HFFc6 (cell line): ENCODE measurements at places on chromosomes 11 and 22. TPM values are rescaled to one million over a fixed set of nuclear protein-coding genes. Genes with fewer than 3 reads are reported as not detected.

The SMC1B gene
- not detected in 3 replicates for total RNA-seq

The ZNF280B gene
- total RNA-seq = 0.15 to 0.33 TPM (median 0.23 TPM) in 3 replicates

The TMEM109 gene
- total RNA-seq = 71.8 and 92.7 TPM in 2 replicates

The UBQLN3 gene
- not detected in 3 replicates for total RNA-seq

- no peaks in the 10 kb centered on the region for H3K4me1 ChIP-seq
- H3K36me3 ChIP-seq = peaks cover 6% of the 10 kb centered on the region; the same call in 1 of the 2 replicates
- H3K4me3 ChIP-seq = no peak overlapping the region
- H3K27me3 ChIP-seq = no peaks in the 10 kb centered on the region; the same call in 1 of the 2 replicates
- H3K27ac ChIP-seq = no peak overlapping the region
These were observed 42.4 kb upstream of the RCE1 start for GRCh38 chr11:66800720-66801428.

DNA sequence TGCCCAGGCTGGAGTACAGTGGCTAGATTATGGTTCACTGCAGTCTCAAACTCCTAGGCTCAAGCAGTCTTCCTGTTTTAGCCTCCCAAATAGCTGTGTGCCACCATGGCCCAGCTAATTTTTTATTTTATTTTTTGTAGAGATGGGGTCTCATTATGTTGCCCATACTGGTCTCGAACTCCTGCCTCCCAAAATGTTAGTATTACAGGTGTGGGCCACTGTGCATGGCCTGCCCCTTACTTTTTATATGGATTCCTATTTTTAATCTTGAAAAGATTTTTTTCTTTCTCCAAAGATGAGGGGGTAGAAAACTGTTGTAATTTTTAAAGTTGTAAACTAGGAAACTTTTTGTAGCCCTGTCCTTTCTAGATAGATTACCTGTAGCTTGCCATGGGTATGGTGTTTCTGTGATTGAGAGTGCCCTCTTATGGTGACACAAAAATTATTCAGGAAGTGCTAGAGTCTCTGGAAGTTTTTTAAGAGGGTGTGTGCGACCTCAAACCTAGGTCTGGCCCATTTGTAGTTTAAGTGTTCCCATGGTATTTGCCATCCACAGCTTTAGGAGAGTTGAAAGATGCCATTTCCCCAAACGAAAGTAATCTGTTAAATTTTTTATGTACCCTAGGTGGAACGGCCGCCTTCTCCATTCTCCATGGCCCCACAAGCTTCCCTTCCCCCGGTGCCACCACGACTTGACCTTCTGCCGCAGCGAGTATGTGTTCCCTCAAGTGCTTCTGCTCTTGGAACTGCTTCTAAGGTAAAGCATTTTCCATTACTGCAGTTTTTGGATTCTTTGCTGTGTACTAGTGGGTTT is 32.4 kb downstream of the MCAM start:
- peak overlapping the region; percentile 8; the same call in 1 of the 2 replicates for H3K27ac ChIP-seq
- 0 out of 2 replicates have a peak, but pooled peaks cover 7% of the 10 kb centered on the region for H3K4me1 ChIP-seq
- peaks cover 3% of the 10 kb centered on the region for H3K27me3 ChIP-seq
- H3K4me3 ChIP-seq = no peak overlapping the region

- peaks cover 13% of the 10 kb centered on the region for H3K27me3 ChIP-seq
- no peak overlapping the region for H3K4me3 ChIP-seq
- DNase-seq = no peak
- no peak overlapping the region for H3K27ac ChIP-seq
These were observed 22.1 kb downstream of the MTFP1 start for GRCh38 chr22:30447656-30448055.

DNA sequence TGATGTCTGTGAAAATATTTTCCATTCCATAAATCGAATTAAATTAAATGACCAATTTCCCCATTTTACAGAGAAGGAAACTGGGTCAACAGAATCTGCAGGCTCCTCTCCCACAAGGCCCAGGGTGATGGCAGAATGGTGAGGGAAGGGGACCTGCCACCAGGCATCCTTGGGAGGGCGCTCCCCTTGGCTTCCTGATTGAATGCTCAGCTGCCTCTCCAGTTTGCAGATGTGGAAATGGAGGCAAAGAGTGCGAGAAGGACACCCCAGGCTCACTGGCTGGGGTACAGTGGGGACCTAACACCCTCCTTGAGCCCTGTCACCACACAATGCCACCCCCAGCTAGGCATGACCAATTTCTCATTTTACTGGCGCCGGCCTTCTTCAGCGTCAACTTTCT is 28.5 kb upstream of the CSNK1E start:
- no peak for DNase-seq
- no peaks in the 10 kb centered on the region for H3K36me3 ChIP-seq
- H3K27ac ChIP-seq = no peak overlapping the region
- H3K4me1 ChIP-seq = peaks cover 14% of the 10 kb centered on the region

DNA sequence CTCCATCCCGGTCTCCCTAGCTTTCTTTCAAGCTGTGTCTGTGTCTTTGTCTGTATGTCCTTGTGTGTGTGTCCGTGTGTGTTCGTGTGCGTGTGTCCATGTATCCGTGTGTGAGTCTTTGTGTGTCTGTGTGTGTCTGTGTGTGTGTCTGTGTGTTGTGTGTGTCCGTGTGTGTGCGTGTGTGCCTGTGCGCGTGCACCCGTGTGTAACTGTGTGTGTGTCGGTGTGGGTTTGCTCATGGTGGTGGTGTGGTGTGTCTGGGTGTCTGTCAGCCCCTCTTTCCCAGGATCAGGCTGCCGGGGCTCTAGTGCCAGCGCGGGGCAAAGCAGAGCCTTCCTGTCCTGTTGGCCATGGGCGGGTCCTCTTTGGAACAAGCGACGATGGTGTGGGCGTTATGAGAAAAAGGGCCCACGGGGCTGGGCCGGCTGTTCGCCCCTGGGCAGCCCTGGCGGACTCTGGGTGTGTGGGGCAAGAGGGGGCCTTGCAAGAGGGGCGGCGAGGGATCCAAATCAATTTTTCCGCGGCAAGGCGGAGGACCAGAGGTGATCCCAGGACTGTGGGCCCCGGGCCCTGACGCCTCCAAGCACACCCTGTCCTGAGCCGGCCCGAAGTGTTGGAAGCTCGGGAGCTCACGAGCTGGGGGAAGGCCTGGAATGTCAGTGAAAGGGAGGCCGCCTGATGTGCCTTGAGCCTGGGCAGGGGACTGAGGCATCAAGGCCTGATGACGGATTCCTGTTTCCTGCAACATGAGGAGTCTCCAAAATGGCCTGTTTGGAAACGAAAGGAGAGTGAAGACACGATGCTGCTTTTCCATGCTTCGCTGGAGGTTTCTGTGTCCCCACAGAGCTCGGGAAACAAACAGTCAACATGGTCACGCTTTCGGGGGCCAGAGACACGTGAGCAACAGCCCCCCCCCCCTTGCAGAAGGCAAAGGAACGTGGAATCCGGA is 3929.2 kb upstream of the OR11H1 start:
- peaks cover 5% of the 10 kb centered on the region for H3K36me3 ChIP-seq
- DNase-seq = no peak
- no peak overlapping the region for H3K27ac ChIP-seq
- H3K4me1 ChIP-seq = no peaks in the 10 kb centered on the region
- H3K27me3 ChIP-seq = peaks cover 3% of the 10 kb centered on the region

- DNase-seq = no peak
- H3K27ac ChIP-seq = no peak overlapping the region
- peaks cover 7% of the 10 kb centered on the region; the same call in 1 of the 2 replicates for H3K4me1 ChIP-seq
- peaks cover 6% of the 10 kb centered on the region for H3K36me3 ChIP-seq
- no peak overlapping the region for H3K4me3 ChIP-seq
- no peaks in the 10 kb centered on the region; the same call in 1 of the 2 replicates for H3K27me3 ChIP-seq
These were observed 127.7 kb downstream of the CRYBB2 start for GRCh38 chr22:25346859-25347751.

DNA sequence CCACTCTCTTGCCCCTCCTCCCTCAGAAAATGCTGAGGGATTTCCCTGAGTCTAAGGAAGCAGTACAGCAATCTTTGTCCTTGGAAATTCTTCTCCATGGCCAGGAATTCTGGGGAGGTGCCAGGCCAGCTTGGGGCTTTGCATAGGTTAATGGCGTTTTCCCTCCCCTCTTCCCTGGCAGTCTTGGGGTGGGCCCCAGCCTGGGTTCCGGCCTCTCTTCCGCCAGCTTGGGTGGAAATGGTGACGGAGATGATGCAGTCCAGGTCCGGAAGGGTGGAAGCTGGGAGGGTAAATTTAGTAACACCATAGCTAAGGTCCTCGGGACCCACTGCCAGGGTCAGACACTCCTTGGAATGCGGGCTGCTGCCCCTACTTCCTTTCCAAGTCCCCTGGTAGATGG is 5.0 kb downstream of the PHLDB1 start:
- H3K36me3 ChIP-seq = peaks cover 21% of the 10 kb centered on the region
- H3K27ac ChIP-seq = peak overlapping the region; percentile 78
- no peaks in the 10 kb centered on the region; the same call in none of the 2 replicates for H3K27me3 ChIP-seq
- DNase-seq = no peak
- peaks cover 71% of the 10 kb centered on the region for H3K4me1 ChIP-seq

DNA sequence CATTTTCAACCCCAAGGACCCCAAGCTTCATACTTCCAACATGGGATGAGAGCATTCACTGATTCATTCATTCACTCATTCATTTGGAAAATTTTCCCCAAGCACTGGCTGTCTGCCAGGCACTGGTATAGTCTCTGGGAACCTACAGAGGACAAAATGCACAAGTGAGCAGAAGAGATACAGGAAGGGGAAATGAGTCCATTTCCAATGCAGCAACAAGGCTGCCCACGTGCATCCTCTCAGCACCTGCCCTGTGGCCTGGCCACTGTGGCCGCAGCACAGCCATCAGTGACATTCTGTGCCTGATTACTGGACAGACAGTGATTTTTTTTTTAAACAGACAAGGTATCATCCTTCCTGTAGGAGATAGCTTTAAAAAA is 96.0 kb upstream of the PITPNB start:
- H3K4me3 ChIP-seq = no peak overlapping the region
- peaks cover 9% of the 10 kb centered on the region for H3K4me1 ChIP-seq
- no peaks in the 10 kb centered on the region for H3K36me3 ChIP-seq
- no peak overlapping the region for H3K27ac ChIP-seq
